GM04503 (cell line): ENCODE measurements at places on chromosomes 2 and 18.

GRCh38 chr18:23881778-23882177 lies 132.8 kb upstream of the TTC39C start:
- no peak for DNase-seq

GRCh38 chr2:217074576-217075255 lies 214.9 kb upstream of the TNP1 start:
- no peak for DNase-seq

GRCh38 chr18:57497372-57498294 lies 62.5 kb downstream of the ONECUT2 start:
- DNase-seq, result peak; percentile 32

DNA sequence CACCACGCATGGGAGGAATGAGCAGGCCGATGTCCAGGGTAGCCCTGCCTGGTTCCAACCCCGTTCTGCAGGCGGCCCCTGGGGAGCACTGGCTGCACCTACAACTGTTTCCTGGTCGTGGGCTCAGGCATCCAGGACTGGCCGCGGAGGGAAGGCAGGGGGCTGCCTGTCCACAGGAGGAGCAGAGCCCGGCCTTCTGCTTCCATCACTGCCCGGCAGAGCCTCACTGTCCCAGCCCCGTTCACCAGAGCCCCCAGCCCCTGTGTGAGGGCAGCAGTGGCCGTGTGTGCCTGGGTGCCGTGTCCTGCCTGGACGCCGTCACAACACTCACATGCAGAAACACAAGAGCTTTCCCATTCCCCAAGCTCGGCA lies 56.2 kb downstream of the KCNG2 start:
- DNase-seq, result no peak

DNA sequence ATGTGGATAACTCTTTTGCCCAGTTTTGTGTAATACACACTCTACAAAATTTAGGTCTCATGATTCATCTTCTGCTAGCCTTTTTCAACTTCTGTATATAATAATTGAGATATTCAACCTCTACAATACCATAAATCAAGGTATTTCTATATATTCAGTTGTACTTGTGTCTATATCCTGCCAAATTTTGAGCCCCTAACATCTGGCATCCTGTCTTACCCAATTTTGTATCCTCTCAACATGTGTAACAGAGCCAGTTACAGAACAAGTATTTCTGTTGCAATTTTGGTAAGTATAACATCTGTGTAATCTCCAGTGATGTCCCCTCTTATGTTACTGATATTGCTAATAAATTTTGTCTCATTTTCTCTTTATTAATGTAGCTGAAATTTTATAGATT lies 145.8 kb downstream of the TRIB2 start:
- DNase-seq, result no peak

DNA sequence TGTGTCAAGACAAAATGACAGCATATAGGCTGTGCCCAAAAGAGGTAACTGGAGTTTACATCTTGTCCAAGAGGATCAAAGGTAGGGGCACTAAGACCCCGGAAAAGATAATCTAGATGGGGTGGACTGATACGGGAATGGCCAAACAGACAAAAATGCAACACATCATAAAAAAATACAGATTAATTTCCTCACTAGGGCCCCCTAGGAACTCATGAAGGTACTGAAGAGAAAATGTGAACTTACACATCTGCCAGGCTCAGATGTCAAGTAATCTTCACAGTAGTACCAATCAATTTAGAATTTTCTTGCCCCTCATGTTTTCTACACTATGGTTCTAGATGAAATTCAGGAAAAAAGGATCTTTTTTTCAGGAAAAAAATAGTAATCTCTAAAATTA lies 115.6 kb upstream of the REG3A start:
- no peak for DNase-seq

GRCh38 chr2:150154308-150154797 lies 333.1 kb downstream of the RND3 start:
- DNase-seq, result no peak

- no peak for DNase-seq
These were observed 401.6 kb downstream of the PARD3B start for GRCh38 chr2:204946892-204947291.

- DNase-seq, result no peak
These were observed 25.9 kb downstream of the PSTPIP2 start for GRCh38 chr18:46046126-46046525.

- peak; percentile 36 for DNase-seq
These were observed 32.8 kb upstream of the IL1B start for GRCh38 chr2:112869258-112869842.

GRCh38 chr2:170701011-170701410 lies 14.1 kb upstream of the SP5 start:
- DNase-seq, result no peak

GRCh38 chr2:205739620-205740019 lies 57.3 kb downstream of the NRP2 start:
- DNase-seq, result no peak

DNA sequence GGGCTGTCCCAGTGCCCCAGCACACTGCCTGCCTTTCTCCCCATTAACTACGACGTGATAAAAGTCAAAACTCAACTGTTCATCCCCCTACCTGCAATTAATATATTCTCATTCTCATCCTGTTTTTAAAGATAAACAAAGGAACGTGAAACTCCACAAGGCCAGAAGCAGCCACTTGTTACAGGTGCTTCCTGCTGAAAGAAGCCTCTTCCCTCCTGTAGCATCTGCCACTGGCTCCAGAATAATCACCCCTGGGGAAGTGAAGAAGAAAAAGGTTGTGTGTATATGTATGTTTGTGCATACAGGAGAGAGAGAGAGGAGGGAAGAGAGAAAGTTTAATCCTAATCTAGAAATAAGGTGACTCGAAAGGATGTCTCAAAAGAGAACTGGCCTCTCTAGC lies 27.1 kb downstream of the KIAA2012 start:
- no peak for DNase-seq

DNA sequence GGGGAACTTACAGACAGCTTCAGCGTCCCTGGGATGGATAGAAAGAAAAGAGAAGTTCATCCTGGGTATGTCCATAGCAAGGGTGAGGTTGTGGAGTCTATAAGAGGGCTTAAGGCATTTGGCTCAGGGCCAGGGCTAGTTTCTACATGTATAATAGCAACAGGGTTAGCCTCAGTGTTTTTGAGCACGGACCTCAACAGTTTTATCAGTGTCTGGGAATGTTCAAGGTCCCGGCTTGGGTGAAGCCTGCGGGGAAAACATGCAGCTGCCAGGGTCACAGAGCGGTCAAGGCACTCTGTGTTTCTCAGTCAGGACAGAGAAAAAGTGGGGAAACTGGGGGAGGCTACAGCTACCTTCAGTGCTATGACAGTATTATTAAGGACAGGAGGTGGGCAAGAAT lies 427.7 kb upstream of the HS6ST1 start:
- no peak for DNase-seq

GRCh38 chr2:2992634-2993033 lies 385.0 kb downstream of the EIPR1 start:
- DNase-seq, result no peak

- DNase-seq, result no peak
These were observed 82.6 kb upstream of the TNP1 start for GRCh38 chr2:216942465-216942864.

- DNase-seq, result no peak
These were observed 139.5 kb downstream of the IRS1 start for GRCh38 chr2:226660124-226660523.

- DNase-seq, result no peak
These were observed 77.2 kb downstream of the ADD2 start for GRCh38 chr2:70690846-70691245.

DNA sequence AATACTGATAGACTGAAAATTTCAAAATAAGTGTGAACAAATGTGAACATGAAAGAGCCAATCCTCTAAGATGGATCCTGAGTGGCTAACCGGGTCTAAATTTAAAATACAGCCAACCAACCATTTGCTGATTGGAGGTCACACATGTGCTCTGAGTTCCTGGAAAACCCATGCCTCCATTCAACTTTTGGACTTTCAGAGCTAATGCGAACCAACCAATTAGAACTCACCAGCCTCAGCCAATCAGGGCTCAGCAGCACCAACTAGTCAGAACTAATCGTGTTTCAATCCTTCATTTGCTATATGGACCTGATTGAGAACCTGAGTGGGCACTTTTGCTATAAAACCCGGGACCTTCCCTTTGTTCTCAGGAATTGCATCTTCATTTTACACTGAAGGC lies 111.5 kb downstream of the MEP1B start:
- no peak for DNase-seq

GRCh38 chr18:36454848-36455458 lies 157.4 kb downstream of the FHOD3 start:
- DNase-seq, result no peak

DNA sequence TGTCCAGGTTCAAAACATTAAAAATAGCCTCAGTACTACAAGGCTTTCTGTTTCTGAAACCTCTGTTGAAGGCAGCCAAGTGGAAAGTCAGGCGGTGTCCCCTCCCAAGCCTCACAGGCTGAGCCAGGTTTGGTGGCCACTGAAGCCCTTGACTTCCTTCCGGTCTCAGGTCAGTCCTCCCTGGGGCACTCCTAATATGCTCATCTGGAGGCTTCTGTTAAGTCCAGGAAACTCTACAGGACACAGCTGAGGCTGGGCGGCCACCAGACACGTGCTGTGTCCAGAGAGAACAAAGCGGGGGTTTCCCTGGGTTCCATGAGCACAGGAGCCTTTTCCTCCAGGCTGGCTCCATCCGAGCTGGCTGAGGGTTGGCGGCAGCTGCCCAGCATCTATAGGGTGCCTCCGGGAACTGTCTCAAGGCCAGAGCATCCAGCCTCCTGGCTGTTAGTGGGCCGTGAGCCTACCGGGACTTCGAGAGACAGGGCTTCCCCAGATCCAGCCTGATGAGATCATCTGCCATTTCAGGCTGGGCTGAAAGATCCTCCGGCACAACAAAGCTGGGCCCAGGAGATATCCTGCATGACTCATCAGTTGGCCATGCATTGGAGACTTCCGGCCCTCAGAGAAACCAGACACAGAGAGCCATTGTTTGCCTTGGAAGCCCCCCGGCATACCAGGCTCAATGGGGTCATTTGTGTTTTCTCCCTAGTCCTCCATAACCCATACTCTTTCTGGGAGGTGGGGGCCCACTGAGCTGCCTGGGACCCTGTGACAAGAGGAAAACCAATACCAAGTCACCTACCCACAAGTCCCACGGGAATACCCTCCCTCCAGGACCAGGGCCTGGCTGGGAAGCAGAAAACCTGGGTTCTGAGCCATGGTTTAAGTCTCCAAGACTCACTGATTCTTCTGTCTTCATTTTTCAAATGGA lies 71.7 kb downstream of the HS1BP3 start:
- DNase-seq, result peak; percentile 87

DNA sequence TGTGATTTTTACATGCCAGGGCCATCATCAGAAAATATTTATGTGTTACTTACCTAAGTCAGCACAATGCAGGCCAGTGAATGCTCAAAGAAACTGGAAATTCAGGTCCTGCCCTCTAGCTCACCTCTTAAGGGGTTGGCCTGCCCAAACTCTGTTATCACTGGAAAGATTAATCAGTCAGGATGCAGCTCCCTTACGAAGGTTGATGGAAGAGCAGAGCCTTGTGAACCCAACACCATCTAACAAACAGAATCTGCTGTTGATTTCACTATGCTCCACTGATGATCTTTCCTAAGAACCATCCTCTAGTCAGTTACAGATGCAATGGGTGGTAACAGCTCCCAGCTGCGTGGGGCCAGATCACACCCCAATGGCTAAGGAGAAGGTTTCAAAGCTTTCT lies 38.2 kb downstream of the SOX11 start:
- DNase-seq, result no peak

DNA sequence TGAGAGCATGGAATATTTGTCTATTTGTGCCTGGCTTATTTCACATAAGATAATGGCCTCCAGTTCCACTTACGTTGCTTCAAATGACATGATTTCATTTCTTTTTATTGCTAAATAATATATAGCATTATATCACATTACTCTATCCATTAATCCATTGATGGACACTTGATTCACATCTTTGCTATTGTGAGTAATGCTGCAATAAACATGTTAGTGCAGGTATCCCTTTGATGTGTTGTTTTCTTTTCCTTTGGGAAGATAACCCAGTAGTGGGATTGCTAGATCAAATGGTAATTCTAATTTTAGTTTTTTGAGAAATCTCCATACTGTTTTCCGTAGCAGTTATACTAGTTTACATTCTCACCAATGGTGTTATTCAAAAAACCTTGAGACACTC lies 1343.3 kb upstream of the TMEFF2 start:
- DNase-seq, result no peak

DNA sequence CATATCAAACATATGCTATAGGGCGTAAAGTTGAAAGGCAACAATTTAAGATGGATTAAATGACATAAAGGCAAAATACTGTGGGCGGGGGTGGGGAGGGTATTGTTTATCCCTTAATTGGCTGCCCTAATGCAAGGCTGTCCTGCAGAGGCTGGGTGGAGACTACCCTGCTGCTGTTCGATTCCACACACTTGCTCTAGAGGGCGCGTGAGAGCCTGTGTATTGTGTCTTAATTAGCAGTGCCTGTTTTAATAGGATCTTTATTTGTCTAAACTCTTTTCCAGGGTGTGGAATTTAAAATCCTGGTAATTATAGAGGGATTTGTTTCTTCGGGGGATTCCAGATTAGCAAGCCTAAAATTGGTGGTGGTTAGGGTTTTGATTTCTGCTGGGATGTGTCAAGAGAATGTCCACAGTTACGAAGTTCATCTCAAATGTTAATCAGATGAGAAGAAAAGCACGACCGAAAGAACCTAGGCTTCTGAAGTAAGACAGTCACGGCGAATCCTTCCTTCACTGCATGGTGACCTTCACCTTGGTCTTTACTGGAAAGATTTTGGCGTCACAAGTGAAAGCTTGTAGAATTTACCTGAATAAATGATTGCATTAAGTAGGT lies 103.5 kb upstream of the MAP3K20 start:
- no peak for DNase-seq

- no peak for DNase-seq
These were observed at the start of gene DAW1 for GRCh38 chr2:227871375-227871791. TSS of gene DAW1 (plus strand) at chr2:227871631. CDS start at chr2:227871690, 59 bp downstream.

DNA sequence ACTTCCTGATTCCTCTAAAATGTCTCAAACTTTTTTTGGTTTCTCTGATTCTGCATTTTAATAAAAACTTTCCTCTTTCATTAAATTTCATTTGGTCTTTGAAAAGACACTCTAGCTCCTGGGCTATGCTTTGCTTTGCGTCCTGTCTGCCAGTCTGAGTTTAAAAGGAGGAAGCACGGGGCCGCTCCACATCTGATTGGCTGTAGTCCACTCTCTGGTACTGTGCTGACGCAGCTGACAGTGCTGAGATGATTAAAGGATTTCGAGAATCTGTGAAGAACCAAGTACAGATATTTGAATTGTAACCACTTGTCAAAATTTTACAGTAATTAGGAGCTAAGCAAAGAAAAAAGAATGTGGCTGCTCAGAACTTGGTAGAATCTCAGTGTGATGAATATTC lies 199.6 kb upstream of the HNMT start:
- DNase-seq, result no peak

- no peak for DNase-seq
These were observed 57.9 kb downstream of the NXPH2 start for GRCh38 chr2:138722316-138722715.
